NCI-H2081 treated with DMSO at 0.1 percent for 48 hours (cell line): ENCODE measurements at places on chromosomes 3 and 15.

DNA sequence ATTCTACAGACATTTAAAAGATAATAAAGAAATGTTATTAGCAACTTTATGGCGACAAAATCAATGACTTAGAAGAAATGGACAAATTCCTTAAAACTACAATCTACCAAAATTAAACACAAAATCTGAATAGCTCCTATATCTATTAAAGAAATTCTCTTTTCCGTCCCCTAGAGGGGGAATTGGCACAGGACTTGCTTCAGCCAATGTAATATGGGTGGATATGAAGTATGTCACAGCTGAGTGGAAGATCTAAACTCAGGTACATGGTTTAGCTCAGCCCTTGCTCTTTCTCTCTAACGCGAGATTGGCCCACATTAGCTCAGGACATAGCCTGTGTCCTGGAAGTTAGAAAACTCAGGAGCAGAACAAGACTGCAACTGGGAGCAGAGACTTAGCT lies 79.3 kb downstream of the DNAH12 start:
- no peak for DNase-seq

DNA sequence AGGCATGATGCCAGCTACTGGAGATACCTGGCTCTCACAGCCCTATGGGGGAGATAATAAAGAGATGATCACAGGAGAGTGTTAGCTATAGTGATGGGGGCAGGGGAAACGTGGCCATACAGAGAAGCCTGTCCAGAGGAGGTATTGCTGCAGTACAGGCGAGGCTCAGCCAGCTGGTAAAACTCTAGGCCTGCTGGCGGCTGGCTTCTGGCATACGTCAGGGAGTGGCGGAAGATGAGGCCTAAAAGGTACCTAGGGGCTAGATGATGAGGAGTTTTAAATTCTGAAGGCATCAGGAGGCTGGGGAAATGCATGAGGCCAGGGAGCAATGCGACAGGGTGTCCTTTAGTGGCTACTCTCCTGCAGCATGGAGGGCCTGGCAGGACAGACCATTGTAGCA lies 110.7 kb downstream of the EEFSEC start:
- no peak for DNase-seq

GRCh38 chr3:188343894-188344293 lies 189.9 kb downstream of the LPP start:
- DNase-seq: no peak

GRCh38 chr3:173733029-173733652 lies 335.6 kb downstream of the NLGN1 start:
- no peak for DNase-seq

DNA sequence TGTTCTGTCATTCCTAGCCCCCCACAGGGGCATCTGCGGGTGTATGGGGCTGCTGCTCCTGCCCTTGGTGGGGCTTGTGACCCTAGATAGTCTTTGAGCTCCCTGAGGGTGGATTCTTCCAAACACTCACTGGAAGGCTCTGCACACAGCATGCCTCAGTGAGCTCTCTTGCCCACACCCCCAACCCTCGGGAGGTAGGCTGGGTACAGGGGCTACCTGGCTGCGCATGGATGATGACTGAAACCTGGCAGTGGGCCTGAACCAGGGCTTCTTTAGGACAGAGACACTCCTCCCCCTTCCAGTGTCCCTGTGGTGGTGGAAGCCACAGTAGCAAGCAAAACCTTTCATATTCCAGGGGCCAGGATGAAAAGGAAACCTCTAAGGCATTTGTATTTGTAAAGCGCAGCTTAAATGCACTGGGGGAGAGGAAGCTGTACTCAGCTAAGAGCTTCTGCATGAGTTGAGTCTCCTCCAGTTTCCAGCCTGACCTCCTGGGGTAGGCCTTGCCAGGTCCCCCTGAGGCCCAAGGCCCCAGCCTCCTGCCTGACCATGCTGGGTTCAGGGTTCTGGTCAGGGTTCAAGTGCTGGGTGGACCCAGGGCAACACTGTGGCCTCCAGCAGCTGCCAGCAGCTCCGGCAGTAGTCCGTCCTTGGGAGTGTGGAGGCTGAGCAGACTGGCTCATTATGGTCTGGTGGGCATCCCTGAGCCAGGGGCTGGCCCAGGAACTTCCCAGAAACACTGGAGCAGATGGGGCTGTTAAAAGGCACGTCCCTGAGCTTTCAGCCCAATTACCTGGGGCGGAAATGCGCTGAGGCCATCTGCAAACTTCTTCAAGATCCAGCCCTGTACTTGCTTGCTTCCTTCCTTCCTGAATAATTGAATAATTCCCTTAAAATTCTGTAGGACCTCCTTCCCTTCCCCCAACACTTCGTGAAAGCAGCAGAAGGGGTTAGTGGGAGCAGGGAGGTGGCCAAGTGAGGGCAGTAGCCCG lies 89.7 kb downstream of the HMG20A start:
- DNase-seq: no peak
